ENCODE measurements at places on chromosomes 5 and 9.

- no peak for DNase-seq
Observed at GRCh38 chr5:90506221-90506620, 23.2 kb downstream of the LYSMD3 start.

DNA sequence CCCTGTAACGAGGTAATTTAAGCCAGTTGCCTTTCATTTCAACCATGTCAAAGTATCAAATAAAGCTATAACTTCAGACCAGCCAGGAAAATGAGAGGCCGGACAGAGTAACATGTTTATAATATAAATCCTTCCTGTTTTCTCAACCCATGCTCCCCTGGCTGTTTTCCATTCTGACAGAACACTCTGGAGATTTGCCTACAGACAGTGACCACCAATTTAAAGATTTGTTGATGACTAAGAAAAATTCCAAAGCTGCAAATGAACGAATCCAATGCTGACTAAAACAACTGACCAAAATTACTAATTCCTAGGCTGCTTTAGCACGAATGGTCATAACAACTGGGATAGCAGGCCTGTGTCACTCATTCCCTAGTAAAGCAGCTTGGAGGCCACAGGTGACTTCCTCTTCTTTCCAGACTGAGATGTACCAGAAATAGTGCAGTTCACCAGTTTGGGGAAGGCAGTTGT is 141.4 kb downstream of the AOPEP start:
- DNase-seq, result peak; percentile 29

DNA sequence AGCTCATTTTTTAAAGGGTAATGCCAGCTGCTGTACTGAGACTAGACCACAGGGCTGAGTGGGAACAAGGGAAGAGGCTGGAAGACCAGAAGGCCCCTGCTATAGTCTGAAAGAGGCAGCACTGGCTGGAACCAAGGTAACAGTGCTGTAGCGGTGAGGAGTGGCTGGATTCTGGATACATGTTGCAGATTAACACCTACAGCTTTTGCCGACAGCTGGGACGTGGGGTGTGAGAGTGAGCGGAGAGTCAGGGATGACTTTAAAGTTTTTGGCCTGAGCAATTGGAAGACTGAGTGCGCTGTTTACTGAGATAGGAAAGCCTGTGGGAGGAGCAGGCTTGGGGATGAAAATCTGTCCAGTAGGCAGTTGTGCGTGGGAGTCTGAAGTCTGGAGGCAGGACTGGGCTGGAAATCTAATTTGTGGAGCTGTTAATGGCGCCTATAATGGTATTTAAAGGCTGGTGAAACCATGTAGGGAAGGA is 26.5 kb downstream of the AQP7 start:
- DNase-seq, result no peak

- DNase-seq, result no peak
Observed at GRCh38 chr5:172142709-172143215, 45.3 kb downstream of the STK10 start.

DNA sequence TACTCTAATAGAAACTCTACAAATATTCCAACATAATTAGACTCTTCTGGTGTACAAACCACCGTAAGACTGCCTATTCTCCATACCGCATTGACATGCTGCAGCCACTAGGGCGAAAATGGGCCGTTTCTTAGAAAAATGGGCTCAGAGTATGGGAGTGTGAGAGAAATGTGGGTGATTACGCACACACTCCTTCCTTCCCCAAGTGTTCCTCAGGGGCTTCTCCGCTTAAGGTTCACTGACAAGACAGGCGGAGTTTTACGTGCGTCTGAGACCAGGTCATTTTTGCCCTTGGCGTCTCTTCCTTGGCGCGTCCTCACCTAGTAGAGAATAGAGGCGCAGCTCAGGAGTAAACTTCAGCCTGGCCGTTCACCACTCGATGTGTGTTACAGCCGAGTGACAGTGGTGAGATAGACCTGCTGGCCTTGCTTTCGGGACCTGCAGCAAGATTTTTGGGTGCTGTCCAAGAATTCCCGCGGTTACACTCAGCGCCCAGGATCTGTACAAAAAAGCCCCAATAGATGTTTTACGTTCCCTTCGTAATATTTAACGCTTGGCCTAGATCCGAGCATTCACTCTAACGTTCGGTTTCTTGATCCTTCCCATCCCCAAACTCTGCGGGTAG is 1.8 kb upstream of the NTRK2 start:
- peak; percentile 25 for DNase-seq

DNA sequence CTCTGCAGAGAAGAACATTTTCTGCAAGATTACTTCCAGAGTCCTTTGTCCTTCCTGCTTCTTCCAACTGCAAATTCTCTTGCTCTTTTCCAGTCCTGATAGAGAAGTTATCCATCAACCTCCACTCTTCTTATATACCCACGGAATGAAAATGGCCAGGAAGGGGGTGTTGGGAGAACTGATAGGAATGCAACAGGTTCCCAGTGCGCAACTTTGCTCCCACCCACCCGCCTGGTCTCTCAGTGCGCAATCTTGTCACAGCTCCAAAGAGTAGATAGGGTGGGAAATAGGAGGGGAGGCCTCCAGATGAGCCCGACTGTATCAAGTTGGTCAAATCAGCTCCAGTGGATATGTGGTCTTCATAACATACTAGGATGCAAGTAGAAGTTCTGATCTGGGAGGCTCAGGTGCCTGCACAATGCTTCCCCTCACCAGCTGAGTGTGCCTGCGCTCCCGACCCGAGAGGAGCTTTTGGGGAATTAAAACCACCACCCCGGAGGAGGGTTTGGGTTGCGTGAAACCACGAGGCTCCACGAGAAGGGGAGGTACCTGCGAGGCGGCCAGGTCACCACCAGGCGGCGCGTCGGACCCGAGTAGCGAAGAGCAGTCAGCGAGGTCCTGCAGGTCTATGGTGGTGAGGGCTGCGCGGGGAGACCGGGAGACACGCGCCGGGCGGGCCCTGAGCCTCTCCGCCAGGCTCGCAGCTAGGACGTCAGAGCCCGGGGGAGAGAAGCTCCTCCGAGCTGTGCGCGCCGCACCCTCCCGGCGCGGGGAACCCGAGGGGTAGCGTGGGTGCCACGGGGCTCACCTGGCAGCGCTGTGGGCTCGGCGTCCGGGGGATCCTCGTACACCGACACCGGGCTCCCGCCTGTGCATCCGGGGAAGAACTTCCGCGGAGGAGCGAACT is 835 bp downstream of the MCIDAS start:
- DNase-seq, result peak; percentile 85

GRCh38 chr5:61910771-61911170 is 395.2 kb upstream of the KIF2A start:
- DNase-seq, result no peak
